ENCODE measurements at places on chromosomes 1 and 21.

DNA sequence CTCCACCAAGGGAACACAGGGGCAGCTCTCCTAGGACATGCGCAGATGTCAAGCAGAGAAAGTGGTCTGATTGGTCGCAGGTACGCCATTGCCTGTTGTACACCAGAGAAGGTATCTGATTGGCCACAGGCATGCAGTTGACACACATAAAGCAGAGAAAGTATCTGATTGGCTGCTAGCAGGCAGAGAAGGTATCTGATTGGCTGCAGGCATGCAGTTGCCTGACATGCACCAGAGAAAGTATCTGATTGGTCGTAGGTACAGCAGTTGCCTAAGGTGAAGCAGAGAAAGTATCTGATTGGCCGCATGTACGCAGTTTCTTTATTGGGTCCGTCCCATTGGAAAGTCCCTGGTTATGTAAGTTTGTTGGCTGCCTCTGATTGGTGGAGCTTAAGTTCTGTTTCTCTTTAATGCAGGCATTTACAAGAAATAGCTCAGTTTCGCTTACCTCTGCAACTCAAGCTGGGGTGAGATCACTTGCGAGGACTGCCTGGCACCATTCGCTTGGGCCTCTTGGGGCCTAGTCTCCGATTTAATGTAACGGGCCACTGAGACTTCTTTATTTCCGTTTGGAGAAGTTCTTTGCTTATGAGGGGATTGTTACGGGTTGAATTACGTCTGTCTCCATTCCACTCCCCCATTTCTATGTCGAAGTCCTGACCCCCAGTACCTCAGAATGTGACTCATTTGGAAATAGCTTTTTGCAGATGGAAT is 74.2 kb downstream of the SIK1 start:
- DNase-seq: no peak

- no peak for DNase-seq
Observed at GRCh38 chr1:192763756-192764155, 45.1 kb upstream of the RGS2 start.

DNA sequence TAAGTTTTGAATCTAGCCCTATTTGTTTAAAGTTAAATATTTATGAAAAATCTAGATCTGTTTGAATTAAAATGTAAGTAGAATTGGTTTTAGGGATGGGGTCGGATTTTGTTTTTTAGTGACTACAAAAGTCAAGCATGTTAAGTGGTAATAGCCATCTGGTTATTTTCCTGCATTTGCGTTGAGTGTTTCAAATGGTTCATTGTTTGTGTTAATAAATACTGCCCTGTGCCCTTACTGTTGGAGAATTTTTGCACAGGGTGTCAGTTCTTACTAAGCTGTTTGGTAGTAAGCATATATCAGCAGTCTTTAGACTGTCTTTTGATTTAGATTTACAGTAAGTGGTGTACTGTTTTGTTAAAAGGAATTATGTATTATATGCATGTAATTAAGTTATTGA is 46.1 kb upstream of the TARS2 start:
- DNase-seq: no peak

DNA sequence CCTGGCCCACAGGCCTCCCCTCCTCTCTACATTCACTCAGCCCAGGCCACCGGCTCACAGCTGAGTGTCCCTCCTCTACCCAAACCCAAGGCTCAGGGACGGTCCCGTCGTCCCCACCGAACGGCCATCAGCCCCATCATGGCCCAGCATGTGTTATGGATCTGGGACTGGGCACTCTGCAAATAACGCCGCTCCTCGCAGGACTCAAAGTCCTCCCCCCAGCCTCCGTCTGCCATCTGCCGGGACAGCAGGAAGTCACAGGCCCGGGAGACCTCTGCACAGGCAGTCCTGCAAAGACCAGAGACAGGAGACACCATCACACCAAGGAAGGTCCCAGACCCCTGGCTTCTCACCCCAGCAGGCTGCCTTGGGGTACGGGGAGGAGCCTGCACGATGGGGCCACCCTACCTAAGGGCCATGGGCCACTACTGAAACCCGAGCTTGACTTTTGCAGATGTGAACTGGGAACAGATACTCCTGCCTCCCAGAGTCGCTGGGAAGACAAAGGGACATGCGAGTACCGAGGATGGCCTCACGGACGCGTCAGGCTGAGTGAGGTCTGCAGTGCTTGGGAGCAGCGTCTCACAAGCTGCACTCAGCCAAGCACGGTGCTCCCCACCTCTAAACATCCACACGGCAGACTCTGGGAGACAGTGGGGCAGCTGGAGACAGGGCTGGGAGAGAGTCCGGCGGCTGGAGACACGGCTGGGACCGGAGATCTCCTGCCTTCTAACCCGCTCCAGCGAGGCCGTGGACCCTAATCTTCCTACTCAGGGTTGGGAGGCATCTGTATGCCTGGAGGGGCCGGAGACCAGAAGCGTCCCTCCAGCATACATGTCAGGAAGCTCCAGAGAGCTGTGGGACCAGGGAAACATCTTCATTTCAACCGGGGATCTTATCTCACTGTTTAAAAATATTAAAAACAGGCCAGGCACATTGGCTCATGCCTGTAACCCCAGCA is 10.4 kb upstream of the SPATC1L start:
- no peak for DNase-seq

GRCh38 chr21:41247561-41248545 is 68.7 kb upstream of the FAM3B start:
- no peak for DNase-seq
